Muscle of arm (tissue), 14 donors: ENCODE measurements at places on chromosomes 1 and 21. TPM values are rescaled to one million over a fixed set of nuclear protein-coding genes. Genes with fewer than 3 reads are reported as not detected.

DNA sequence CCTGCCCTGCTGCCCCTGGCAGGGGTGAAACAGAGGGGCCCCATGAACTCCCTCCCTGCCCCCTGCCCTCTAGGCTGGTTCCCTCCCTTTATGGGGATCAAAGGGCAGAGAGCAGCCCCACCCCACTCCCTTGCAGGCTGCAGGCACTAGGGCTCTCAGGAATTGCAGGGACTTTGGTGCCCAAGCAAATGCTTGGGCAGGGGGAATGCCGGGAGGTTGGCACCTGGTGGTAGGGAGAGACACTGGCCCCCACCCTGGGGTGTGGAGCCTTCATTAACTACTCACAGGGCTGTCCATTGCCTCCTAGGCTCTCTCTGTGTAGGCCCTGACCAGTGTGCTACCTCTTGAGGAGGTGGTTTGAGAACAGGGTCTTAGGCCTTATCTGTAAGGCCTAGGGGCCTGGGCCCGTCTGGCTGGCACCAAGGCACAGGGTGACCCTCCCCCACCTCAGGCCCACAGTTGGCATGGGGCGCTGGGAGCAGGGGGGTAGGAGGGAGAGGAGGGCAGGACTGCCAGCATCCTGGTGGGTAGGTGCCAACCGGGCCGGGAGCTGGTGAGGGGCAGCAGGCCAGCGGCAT lies 4.7 kb downstream of the ZBTB7B start:
- DNase-seq = no peak

DNA sequence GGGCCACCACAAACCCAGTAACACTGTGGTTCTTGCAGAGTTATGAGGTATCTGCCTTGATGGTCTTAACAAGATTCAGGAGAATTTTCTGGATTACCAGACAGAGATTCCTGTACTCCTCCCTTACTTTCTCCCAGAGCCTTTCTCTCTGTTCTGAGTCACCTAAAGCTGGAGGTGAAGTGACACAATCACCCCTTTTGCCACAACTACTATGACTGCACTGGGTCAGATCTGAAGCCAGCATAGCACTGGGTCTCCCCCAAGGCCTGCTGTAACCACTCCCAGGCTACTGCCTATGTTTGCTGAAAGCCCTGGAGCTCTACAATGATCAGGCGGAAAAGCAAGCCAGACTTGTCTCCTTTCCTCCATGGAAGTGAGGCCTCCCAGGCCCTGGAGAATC lies 156.7 kb upstream of the NEGR1 start:
- no peak for DNase-seq

DNA sequence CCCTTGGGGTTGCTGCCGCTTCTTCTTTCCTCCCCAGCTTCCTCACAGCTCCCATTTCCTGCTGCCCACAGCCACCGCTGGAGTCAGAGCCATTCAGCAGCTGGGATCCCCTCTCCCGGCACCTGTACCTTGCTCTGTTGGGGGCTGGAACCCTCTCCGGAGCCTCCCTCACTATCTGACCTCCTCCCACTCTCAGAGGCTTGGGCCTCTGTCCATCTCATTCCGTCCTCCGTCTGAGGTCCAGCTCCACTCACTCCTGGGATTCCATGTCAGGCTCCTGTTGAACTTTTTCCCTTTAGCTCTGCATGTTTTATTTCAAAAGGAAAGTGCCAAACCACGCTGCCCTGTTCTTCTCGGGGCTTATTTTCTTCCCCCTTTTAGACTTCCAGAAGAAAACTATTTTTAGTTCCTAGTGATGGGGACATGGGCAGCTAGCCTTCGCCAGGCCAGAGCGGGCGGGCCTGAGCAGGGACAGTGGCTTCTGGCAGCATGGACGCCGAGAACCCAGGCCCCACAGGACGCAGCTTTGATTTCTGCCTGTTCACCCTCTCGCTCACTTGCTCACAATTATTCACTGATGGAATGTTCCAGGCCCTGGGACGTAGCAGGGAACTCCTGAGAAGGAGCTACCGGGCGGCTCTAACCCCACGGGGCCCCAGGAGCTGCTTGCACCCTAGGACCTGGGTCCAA lies 79.2 kb downstream of the ARHGEF10L start:
- no peak for DNase-seq

Gene ADAM30
- not detected for polyA plus RNA-seq

- no peak for DNase-seq
These were observed 14.2 kb downstream of the TRAF5 start for GRCh38 chr1:211340622-211341507.

GRCh38 chr21:14541841-14542490 lies 4.1 kb downstream of the SAMSN1 start:
- DNase-seq = no peak

GRCh38 chr1:11611638-11612327 lies 42.4 kb downstream of the FBXO2 start:
- DNase-seq = no peak

Gene FLAD1
- polyA plus RNA-seq = 19.5 TPM

GRCh38 chr1:116574581-116575291 lies 3.9 kb upstream of the CD58 start:
- DNase-seq = peak; percentile 85

DNA sequence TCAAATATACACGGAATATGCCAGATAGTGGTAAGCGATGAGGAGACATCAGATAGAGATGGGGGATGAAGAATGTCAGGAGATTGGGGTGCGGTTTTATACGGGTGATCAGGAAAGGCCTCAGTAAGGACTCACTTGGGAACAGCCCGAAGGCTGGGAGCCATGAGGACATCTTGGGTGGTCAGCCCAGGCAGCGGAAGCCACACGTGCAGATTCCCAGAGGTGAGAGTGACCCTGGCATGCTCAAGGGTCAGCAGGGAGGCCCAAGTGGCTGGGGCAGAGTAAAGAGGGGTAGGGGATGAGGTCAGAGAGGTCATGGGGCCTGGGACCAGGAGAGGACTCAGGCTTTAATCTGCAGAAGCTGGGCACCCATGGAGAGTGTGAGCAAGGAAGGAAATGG lies 106.6 kb downstream of the MATN1 start:
- no peak for DNase-seq

- DNase-seq = no peak
These were observed 13.3 kb upstream of the ADORA1 start for GRCh38 chr1:203114202-203114601.

Gene FOXO6
- 7.2 TPM for polyA plus RNA-seq
